ENCODE measurements at places on chromosomes 6 and 20. TPM values are rescaled to one million over a fixed set of nuclear protein-coding genes. Genes with fewer than 3 reads are reported as not detected.

Gene LAMA2
- total RNA-seq: 1.5 TPM

- no peak for DNase-seq
These were observed 410.3 kb upstream of the SLC35B3 start for GRCh38 chr6:8845690-8846089.

DNA sequence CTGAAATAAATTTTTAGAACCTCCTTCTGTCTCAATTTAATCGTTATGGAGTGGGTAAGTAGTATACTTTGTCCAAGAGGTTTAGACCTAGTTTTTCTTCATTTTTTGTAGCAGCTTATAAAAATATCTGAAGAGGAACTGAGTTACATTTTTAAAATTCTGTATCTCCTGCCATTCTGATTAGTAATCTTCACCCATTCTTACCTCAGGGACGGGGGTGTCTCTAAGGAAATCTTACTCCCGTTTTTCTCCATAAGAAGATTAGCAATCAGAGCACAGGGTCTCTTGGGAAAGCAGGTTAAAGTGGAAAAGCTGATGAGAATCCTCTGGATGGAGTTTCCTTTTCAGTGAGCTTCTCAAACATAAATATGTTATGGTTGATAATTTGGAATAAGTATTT is 259.3 kb upstream of the FAM83B start:
- DNase-seq: no peak

- DNase-seq: no peak
These were observed 101.6 kb downstream of the FOXF2 start for GRCh38 chr6:1491025-1491424.

GRCh38 chr20:731891-732560 is 36.3 kb downstream of the SLC52A3 start:
- no peak for DNase-seq
